ENCODE measurements at places on chromosomes 5 and 9.

- no peak for DNase-seq
Measured at GRCh38 chr9:128393970-128394369, 22.8 kb downstream of the URM1 start.

GRCh38 chr5:31682025-31682424, 43.1 kb downstream of the PDZD2 start:
- DNase-seq = no peak

DNA sequence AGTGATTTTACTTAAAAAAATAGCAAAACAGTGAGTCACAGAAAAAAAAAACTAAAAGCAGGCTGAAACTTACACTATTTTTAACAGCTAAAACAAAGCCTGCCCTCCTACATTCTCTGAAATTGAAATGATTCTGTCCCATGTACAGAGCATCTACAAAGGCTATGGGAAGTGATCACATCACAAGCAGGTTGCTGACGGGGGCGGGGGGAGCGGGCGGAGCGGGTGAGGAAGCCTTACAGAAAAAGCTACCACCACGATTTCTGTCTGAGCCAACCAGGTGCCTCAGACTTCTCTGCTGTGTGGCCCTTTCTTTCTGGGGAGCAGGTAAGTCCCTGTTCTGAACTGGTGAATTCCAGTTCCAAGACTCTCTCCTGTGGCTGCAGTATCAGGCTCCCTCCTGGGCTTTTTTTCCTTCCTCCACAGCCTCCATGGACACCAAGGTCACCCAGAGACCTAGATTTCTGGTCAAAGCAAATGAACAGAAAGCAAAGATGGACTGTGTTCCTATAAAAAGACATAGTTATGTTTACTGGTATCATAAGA, 104.9 kb downstream of the ANKRD18B start:
- no peak for DNase-seq

DNA sequence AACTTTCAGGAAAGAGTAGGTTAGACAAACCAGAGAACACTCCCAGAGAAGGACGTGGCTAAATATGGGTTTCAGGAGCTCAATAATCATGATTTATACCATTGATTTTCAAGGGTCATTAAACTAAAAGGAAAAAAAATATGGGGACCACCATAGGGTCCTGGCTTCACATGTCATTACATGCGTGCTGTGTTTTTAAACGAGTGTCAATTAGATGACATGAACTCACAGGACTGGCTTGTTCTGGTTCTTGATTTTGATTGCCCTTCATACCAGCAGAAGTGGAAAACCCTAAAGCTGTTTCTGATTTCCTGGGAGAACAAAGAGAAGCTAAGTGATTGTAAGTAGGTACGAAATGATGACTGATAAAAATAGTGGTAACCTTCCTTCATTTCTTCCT, 5.8 kb downstream of the ACOT12 start:
- DNase-seq = no peak

DNA sequence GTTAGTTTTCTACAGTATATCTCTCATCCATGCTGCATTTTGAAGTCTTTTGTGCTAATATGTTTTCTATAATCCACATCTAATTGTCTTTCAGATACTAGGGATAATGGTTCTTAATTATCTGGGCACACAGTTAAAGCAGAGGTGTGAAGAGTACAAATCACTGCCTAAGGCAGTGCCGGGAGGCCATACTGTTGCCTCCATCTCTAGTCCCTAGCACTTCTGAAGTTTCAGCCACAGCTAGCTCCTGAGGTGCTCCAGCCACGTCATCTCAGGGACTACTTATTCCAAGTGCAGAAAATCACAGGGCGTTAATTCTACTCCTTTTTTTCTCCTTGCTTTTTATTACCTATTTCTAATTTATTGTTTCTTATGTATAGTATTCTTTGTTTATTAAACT, 760.0 kb upstream of the FAM174A start:
- no peak for DNase-seq

DNA sequence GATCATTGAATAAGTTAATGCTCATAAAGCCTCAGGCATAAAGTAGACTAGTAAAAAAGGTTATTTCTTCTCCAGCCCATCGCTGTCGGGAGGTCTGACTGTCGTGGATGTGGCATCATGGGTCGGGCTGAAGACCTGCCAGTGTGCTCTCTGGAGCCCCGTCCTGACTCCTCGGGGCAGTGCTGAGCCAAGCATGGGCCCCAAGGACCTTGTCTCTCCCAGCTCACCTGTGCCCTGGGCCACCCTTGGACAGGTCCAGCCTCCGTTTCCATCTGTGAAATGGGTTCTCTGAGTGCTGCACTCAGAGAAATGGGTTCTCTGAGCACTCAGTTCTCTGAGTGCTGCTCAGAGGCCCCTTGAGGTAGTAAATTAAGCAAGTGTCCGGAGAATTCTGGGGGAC, 269.0 kb downstream of the GADD45G start:
- no peak for DNase-seq

DNA sequence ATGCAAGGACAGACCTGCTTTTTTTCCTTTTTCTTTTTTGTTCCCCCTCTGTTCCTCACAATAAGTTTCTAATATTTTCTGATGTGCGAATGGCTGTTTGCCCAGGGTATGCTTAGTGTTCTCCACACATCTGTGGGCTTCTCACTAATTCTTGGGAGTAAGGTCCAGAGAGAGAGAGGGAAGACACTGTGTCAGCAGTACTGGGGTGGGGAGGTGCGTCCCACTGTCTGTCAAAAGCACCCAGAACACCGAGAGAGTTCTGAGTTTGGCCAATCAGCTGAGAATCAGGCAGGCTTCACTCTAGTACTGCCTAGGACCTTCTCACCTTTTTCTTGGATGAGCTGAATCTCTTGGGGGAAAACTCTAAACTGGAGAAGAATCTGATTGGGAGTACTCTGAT, 61.8 kb downstream of the ELL2 start:
- no peak for DNase-seq

DNA sequence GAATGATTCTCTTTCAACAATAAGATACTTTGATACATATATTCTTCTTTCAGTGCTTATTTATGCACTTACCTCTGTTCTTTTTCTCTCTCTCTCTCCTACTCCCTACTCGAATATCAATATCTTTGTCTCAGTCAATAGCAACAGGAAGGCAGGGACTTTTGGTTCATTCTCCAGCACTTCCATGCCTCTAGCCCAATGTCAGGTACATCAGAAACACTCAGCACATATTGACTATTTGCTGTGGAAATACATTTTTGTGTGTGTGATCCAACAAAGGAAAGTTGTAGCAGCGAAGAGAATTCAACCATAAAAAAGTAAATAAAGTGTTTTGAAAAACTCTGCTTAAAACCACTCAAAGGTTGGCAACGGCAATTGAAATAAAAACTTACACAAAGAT, 12.6 kb downstream of the DIRAS2 start:
- no peak for DNase-seq

- DNase-seq = no peak
Measured at GRCh38 chr9:75184471-75184870, 96.2 kb downstream of the OSTF1 start.

DNA sequence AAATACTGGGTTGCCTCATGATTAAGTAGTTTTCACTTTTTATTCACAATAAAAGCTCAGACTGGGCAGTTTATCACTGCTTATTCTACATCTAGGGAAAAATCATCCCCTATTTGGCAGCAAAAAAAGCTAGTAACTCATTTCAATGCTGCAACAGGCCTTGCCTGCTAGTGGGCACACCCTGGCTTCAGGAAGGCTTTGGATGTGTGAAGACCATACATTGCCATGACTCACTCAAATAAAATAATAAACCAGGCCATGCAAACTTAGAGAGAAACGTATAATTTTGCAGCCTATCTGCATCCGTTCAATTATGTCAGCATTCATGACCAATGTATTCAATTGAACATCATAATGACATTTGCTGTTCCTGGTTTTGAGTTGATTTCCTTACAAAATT, 402.9 kb downstream of the PIK3R1 start:
- no peak for DNase-seq

DNA sequence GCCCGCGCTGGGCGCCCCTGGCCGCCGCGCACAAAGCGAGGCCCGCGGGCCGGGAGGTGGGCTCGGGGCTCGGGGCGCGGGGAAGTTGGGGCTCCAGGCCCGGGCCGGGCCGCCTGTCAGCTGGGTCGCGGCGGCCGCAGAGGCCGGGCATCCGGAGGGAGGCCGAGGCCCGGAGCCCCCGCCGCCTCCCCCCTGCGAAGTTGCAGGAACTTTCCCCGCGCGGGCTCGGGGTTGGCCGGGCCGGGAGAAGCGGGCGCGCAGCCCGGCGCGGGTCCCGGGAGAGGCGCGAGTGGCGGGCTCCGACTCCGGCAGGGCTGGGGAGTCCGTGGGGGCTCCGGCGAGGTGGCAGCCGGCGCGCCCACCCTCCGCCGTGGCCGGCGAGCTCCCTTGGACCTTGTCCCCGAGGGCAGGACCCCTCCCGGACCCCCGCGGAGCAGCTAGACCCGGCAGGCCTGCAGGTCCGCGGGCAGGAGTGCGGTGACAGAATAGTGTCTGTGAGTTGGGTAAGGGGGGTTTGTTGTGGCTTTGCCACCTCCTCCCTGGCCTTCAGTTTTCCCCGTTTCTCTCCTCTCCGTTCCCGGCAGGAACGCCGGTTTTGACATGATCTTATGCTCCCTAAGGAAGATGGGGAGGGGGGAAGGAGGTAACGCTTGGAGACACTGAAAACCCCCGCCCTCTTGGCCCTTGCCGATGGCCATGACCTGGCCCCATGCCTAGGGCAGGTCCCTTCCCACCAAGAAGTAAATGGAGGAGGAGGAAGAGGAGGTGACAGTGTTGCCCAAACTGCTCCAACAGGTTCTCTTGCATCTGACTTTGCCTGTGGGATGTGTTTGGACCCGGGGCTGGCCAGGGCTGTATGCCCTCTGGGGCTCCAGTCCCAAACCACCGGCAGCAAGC, 942 bp downstream of the PHF2 start:
- no peak for DNase-seq

DNA sequence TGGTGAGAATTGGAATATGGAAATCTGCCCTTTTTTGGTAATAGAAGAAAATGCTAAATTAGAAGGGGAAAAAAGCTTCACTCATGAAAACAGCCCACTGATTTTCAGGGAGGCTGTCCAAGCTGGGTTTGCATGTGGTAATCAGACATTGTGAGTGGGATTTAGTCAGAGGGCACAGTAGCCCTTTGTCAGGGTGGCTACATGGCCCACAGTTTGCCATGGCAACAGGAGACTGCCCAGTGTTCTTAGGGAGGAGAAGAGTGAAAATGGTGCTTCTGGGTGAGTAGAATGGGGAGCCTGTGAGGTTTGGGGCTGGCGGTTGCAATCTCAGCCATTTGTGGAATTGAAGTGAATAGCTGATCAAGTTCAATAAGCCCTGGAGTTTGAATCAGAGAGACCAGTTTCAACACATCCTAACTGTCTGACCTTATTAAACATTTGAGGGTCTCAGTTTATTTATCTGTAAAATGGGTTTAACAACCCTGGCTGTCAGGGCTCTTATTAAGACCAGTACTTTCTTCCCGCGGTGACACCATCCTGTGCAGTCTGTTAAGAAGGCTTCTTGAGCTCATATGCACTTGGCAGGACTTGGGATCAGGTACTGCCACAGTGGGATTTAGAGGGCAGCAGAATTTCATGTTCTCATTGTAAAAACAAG, 107.6 kb upstream of the TNC start:
- DNase-seq = no peak

GRCh38 chr5:134541736-134542376, 16.4 kb downstream of the JADE2 start:
- no peak for DNase-seq

DNA sequence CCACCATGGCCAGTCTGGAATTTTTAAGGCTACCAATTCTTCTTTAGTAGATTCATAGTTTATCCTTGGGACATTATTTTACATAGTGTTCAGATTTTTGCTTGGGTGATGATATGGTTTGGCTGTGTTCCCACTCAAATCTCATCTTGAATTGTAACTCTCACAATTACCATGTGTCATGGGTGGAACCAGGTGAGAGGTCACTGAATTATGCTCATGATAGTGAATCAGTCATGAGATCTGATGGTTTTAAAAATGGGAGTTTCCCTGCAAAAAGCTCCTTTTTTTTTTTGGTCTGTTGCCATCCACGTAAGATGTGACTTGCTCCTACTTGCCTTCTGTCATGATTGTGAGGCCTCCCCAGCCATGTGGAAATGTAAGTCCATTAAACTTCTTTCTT, 163.9 kb downstream of the GABRG2 start:
- DNase-seq = no peak

DNA sequence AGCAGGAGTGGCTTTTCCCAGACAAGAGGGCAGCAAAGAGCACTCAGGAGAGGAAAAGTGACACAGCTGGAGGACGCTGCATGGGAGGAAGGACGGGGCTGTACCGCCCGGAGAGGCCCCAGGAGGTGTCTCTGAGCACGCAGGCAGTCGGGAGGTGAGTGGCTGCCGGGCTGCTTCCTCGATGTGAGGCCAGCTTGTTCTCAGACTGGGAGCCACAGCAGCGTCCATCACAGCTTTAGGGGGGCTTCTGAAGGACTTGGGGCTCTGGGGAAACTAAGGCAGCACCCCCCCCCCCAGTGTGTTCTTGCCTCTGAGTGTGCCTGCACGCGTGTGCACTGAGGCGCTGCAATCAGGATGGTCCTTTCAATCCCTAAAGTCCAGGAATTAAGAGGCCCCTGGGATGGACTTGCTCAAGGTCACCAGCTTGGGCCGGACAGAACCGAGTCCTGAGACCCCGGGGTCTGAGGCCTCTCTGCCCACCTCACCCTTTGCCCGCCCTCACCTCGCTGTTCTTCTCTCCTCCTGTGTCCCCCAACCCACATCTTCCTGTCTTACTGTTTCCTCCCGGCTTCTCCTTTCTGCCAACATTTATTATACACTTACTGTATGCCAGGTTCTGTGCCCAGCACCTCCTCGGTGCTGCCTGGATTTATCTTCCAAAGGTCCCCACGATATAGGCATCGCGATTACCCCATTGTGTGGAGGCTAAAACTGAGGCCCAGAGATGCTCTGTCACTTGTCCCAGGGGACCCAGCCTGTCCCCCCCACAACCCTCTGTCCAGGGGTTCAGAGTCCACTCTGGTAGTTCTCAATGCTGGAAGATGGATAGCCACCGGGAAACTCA, 32.9 kb downstream of the FAM163B start:
- no peak for DNase-seq

GRCh38 chr5:40831346-40832210, 3.4 kb downstream of the RPL37 start:
- no peak for DNase-seq

GRCh38 chr5:32109236-32109635, 64.9 kb downstream of the GOLPH3 start:
- no peak for DNase-seq

- no peak for DNase-seq
Measured at GRCh38 chr9:95516734-95517558, at the start of gene PTCH1. PTCH1 (minus strand) TSS chr9:95516971.

DNA sequence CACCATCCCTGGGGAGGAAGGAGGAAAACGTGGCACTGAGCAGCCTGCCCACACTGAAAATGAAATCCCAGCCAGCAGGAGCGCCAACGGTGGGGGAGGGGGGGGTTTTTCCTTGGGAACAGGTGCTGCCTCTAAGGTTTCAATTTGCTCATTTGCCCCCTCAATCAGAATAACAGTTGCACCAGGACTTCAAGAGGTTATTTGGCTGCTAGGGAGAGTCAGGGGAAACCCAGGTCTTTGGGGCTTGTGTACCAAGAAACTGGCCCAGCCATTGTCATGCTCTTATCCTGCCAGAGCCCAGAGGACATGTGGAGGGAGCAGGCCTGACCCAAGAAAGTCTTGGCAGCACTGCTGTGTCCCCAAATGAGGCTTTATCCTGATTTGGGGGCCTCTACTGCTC, 66.5 kb downstream of the NDFIP1 start:
- DNase-seq = no peak

GRCh38 chr5:143695941-143696340, 116.0 kb upstream of the HMHB1 start:
- DNase-seq = no peak

- DNase-seq = no peak
Measured at GRCh38 chr9:7534211-7534935, 265.2 kb downstream of the DMAC1 start.
